ENCODE measurements at places on chromosomes 2 and 18. TPM values are rescaled to one million over a fixed set of nuclear protein-coding genes. Genes with fewer than 3 reads are reported as not detected.

DNA sequence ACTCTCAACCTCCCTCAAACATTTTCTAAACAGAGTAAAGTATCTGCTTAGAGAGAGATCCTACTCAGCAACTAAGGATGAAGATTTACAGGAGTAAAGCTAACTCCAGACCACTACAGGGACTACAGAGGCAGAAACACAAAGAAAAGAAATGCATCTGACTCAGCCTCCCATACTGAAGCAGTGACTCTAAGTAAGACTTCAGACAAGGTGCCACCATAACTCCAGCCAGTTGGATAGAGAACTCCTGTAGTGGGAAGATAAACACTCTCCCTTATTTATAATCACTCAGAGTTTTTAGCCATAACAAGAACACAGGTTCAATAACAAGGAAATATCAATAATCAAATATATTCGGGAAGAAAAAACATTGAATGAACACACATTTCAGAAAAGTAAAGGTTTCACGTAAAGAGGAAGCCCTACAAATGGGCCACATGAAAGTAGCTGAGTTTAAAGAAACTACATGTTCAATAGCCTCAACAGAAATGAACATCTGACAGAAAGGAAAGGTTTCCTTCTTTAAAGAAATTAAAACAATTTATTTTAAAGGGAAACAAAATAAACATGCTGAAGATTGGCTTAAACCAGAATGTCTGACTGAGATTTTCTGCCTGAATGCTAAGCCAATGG lies 519.9 kb downstream of the KCNJ3 start:
- DNase-seq, result no peak

DNA sequence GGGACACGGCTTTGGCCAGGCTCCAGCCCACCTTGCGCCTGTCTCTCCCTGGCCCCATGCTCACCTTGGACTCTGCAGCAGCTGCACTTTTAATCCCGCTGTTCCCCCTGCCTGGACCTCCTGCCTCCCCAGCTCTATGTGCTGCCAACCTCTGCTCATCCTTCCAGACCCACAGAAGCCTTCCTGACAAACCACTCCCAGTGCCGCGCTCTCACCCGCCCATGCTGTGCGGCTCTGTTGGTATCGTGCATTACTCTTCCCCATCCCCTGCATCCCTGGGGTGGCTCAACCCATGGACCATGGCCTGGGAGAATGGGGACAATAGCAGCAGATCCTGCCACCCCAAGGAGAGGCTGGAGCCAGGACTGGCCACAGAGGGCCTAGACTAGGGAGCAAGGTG lies 303.6 kb downstream of the CELF4 start:
- DNase-seq, result no peak

DNA sequence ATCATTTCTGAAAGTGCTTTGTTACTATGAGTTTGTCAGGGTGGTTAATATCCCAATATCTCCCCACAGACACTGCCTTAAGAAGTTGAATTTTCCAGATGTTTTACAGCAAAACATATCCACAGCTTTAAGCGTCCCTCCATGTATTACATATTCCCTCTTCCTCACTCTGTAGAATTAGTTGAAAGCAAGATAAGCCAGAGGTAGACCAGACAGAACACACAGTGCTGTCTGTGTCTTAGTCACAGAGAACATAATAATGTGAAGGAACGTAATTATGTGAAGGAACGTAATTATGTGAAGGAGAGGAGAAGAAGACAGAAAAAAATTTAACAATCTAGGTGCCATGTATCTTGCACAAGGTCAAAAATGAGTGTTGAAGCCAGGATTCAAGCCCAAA lies 81.9 kb upstream of the LRATD1 start:
- DNase-seq, result no peak

The OTX1 gene
- 0.64 TPM for total RNA-seq

- DNase-seq, result no peak
Observed at GRCh38 chr2:120587279-120587996, 148.2 kb upstream of the GLI2 start.

The ICA1L gene
- total RNA-seq, result 5.7 TPM

DNA sequence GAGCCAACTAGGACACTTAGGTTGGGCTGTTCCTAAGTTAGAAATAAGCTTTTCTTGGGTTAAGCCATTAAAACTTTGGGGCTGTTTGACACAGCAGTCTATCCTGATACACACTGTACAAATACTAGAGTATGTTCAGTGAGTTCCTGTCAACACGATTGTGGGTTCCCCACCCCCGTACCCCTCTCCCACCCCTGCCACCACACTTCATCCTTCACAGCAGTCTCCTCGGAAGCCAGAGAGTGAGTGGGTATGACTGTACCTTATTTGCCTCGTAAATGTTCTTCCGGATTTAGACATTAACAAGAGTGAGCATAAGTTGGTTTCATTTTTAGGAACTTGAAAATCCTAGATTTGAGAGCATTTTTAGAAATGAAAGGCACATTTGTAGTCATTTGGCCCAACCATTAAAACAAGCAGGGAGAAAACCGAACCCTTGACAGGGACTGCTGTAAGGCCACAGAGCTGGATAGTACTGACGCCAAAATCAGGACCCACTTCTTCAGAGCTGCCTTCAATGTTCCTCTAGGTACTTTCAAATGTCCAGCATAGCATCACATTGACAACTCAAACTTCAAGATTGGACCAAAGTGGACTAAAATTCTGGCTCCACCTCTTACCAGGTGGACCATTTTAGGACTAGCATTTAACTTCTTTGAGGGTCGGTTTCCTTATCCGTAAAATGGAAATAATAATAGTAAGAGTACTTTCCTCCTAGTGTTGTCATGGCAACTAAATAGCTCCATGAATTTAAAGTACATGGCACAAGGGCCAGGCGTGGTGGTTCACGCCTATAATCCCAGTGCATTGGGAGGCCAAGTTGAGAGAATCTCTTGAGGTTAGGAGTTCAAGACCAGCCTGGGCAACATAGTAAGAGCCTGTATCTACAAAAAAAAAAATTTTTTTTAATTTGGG lies 166.3 kb upstream of the SERTAD2 start:
- no peak for DNase-seq

- DNase-seq, result peak; percentile 92
Observed at GRCh38 chr2:203578759-203579643, 43.9 kb upstream of the RAPH1 start.

GRCh38 chr2:42809819-42810120 lies 17.4 kb upstream of the HAAO start:
- peak; percentile 64 for DNase-seq

- peak; percentile 51 for DNase-seq
Observed at GRCh38 chr2:233351423-233351822, 2.9 kb upstream of the DGKD start.

The PIK3C3 gene
- 44.5 TPM for total RNA-seq

The XDH gene
- 0.33 TPM for total RNA-seq

The TP53I3 gene
- 5.1 TPM for total RNA-seq

The SCN2A gene
- total RNA-seq, result 0.64 TPM

- peak; percentile 23 for DNase-seq
Observed at GRCh38 chr18:46622999-46623398, 34.0 kb downstream of the LOXHD1 start.

DNA sequence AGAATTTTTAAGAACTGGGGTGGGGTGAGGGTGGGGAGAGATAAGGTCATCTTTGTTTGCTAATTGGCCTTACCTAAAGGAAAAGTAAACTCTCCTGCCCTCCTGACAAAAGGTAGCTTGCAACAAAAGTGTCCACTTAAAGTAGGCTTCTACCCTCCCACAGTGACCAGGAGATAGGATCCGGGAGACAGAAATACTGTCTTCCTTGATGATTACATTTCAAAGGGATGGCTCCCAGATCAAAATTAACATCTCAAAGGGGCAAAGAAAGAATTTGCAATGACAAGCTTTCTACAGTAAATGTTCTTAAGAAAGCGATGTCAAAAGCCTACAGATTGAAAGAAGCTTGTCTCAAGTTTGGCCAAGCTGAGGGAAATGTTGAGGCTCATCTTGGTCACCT lies 775.3 kb downstream of the CPS1 start:
- no peak for DNase-seq

DNA sequence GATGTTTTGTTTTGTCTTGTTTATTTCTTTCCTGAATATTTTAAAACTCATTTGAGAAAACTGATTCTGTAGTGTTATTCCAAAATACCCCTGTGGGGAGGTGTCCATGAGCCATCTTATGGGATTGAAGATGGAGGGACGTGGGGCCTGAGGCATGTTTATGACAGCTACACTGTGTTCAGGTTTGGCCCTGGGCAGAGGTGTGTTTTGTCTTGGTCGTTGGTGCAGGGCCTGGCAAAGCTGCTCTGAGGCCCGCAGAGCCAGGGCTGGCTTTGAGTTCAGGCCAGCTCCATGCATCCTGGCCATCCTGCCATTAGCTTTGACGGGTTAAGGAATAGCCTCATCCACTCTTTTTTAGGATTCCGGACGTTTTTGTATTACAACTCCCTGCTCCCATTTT lies 68.9 kb downstream of the TMEM18 start:
- no peak for DNase-seq

The ABCG8 gene
- not detected for total RNA-seq

DNA sequence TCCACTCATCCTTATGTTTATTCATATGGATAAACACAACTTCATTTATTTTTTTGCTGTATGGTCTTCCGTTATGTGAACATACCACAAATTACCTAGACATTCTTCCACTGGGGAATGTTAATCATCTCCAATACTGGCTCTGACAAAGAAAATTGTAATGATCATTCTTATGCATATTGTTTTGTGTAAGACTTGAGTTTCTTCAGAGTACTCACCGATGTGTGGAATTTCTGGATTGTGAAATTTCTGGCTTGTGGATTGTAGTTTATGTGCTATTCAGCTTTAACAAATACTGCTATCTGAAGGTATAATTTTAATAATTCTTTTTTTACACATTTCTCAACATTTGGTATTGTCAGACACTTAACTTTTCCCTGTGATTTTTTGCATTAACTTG lies 212.2 kb upstream of the THUMPD2 start:
- DNase-seq, result no peak

- peak; percentile 43 for DNase-seq
Observed at GRCh38 chr2:109260886-109261700, 132.1 kb downstream of the SH3RF3 start.

The SNTG2 gene
- not detected for total RNA-seq

The CMPK2 gene
- total RNA-seq, result 4.8 TPM

The LYPD6 gene
- 8.6 TPM for total RNA-seq

The LDAH gene
- 17.9 TPM for total RNA-seq

GRCh38 chr2:123035541-123035940 lies 989.5 kb upstream of the CNTNAP5 start:
- DNase-seq, result no peak

The RTKN gene
- 10.5 TPM for total RNA-seq

DNA sequence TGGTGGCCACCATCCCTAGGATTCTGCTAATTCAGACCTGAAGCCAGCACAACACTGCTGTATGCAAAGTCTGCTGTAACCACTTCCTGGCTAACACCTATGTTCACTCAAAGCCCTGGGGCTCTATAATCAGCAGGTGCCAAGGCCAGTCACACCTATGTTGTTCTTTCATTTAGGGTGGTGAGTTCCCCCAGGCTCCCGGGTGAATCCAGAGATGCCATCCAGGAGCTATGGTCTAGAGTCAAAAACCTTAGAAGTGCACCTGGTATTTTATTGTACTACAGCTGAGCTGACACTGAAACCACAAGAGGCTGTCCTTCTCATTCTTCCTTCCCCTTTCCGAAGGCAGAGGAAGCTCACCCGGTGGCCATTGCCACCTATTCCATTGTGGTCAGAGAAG lies 46.2 kb upstream of the CCDC141 start:
- no peak for DNase-seq

- DNase-seq, result no peak
Observed at GRCh38 chr2:232137356-232138147, 176.0 kb downstream of the DIS3L2 start.

The CPO gene
- 0.39 TPM for total RNA-seq

- DNase-seq, result peak; percentile 45
Observed at GRCh38 chr2:101047075-101047766, 45.1 kb downstream of the RPL31 start.

The LHCGR gene
- total RNA-seq, result not detected

The OSR1 gene
- total RNA-seq, result 1.3 TPM

- no peak for DNase-seq
Observed at GRCh38 chr2:105834931-105835330, 90.2 kb downstream of the NCK2 start.

The BCL11A gene
- 1.1 TPM for total RNA-seq

- no peak for DNase-seq
Observed at GRCh38 chr2:74954500-74954874, 4.0 kb upstream of the POLE4 start.

The IHH gene
- not detected for total RNA-seq

GRCh38 chr2:152701198-152701597 lies 16.1 kb downstream of the PRPF40A start:
- no peak for DNase-seq

The TMEM169 gene
- total RNA-seq, result 0.16 TPM

DNA sequence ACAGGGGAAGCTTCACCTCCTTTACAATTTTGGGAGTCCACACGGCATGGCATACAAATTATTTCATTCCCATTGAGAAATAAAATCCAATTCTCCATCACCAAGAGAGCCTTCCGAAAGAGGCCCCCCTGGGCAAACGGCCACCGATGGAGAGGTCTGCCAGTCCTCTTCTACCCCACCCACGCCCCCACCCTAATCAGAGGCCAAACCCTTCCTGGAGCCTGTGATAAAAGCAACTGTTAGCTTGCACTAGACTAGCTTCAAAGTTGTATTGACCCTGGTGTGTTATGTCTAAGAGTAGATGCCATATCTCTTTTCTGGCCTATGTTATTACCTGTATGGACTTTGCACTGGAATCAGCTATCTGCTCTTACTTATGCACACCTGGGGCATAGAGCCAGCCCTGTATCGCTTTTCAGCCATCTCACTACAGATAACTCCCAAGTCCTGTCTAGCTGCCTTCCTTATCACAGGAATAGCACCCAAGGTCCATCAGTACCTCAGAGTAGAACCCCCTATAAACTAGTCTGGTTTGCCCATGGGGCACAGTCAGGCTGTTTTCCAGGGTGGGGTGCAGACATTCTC lies 58.3 kb downstream of the BCL11A start:
- DNase-seq, result no peak

GRCh38 chr2:98913916-98914712 lies 21.9 kb downstream of the CRACDL start:
- DNase-seq, result no peak

DNA sequence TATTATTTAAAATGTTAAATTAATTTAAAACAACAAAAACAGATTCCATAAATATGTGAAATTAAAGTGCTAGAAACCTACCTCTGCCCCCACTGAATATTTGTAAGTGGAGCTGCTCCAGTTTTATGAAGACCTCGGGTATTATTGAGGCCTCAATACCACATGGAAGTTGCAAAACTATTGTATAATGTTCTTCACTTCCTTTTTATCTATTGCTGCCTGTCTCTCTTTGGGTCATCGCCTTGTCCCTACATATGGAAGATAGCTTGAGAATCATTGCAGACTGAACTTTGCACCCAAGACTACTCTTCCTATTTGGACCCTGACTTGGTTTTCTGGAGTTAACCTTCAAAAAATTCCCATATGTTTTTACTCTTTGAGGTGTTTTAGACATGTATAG lies 212.1 kb upstream of the NETO1 start:
- no peak for DNase-seq

The ABCB11 gene
- not detected for total RNA-seq

GRCh38 chr2:175461839-175462238 lies 280.3 kb upstream of the ATP5MC3 start:
- DNase-seq, result no peak

- DNase-seq, result no peak
Observed at GRCh38 chr2:24635181-24635580, 144.1 kb downstream of the NCOA1 start.
